A549 (cell line): ENCODE measurements at places on chromosomes 12 and 14.
A peak's percentile ranks its signal among the peaks of the same experiment; 100 is the strongest.

DNA sequence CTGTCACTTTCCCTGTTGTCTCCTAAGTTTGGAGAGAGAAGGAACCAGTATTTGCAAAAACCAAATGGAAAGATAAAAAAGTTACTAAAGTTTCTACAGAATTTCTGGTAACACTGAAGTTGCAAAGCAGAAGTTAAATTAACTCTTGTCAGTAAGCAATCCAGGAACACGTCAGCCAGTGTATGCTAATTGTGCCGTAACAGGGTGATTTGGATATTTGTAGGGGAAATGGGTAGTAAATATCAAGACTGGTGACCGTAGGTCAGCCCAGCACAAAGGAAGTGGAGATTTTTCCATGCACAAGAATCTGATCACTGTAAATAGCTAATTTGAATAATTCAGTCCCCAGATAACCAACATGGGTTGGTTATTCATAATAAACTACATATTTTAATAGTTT is 2.3 kb downstream of the CDKN1B start:
- DNase-seq, result no peak

GRCh38 chr12:48180857-48181495 is 2.5 kb upstream of the CCDC184 start:
- DNase-seq, result no peak

DNA sequence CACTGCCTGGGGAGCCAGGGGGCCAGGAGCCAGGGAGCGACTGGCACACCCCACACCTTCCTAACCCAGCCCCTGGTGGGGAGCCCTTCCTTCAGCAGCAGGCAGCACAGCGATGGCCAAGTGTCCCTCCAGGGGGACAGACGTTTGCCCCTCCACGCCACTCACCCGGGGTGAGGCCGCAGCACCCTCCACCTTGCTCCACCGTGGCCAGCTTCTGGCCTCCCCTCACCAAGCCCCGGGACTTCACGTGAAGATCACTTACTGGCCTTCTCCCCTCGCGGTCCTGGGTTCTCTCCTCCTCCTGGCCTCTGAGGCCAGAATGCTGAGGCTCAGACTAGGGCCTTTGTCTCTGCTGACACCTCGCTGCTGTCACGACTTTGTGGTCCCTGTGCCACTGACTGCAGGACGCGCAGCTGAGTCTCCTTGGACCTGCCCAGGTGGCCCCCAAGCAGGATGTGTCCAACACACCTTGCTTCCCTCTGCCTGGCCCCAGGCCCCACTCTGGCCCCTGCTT is 3.5 kb upstream of the ASPG start:
- no peak for DNase-seq

DNA sequence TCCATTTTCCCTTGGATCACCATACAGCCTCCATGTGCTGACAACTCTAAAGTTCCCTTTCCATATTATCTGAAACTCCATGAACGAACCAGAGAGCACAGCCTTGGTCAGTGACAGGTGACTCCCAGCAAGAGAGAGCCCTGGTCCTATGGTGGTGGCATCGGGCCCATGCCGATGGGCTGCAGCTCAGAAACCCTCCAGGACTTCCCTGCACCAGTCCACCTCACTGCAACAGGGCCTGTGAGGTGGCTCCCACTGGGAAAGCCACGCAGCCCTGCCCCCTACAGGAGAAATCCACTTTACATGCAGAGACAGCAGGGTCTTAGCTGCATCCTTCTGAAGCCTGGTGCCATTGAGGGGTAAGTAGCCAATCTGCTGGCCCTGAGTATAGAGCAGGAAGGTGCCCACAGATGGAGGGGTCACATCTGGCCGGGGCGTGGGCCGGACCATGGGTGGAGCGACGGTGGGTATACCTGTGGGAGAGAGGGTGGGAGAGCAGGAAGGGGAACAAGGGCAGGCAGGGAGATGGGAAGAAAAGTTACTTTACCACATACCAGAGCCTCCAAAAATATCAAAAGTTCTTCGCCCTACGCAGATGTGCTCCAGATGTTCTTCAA is 24.7 kb downstream of the RTRAF start:
- peak; percentile 8 for DNase-seq

- DNase-seq, result no peak
Observed at GRCh38 chr12:28177461-28177860, 12.8 kb upstream of the CCDC91 start.

DNA sequence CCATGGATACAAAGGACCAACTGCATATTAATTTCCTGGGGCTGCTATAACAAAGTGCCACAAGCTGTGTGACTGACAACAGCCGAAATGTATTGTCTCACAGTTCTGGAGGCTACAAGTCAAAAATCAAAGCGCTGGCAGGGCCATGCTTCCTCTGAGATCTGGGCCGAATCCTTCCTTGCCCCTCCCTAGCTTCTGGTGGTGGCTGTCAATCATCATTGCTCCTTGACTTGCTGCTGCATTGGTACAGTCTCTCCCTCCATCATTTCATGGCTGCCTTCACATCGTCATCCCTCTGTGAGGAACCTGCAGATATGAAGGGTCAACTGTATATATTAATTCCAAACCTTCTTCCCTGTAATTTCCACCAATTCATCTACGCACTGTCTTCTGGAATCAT is 118.3 kb downstream of the EXOC5 start:
- DNase-seq, result no peak

GRCh38 chr14:68011406-68012028 is 191.9 kb downstream of the RAD51B start:
- DNase-seq, result no peak

DNA sequence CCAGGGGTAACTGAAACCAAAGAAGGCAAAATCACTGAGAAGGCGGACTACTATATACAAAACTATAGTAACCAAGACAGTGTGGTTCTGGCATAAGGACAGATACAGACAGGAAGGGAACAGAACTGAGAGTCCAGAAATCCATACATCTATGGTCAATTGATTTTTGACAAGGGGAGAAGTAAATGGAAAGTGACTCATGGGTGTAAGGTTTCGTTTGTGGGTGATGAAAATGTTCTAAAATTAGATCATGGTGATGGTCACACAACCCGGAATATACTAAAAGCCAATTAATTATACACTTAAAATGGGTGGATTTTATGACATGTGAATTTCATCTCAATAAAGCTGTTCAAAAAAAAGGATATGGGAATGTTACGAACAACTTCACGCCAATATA is 18.7 kb downstream of the ANGEL1 start:
- no peak for DNase-seq

DNA sequence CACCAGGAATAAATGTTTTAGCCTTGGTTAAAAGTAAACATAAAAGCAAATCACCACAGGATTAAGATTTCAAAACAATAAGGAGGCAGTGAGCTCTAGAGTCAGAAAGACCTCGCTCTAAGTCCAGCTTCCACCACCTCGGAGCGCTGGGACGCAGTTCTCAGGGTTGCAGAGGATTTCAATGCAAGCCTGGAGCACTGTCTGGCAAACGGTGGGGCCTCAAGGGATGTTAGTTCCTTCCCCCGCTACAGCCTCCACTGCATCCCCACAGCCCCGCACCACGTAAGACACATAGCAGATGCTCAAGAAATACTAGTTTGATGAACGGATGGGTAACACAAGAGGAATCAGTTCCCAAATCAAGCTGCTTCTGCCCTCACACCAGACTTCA is 39.3 kb upstream of the TMCC3 start:
- no peak for DNase-seq

GRCh38 chr12:102484428-102484958 is 4.1 kb upstream of the IGF1 start:
- peak; percentile 55 for DNase-seq

DNA sequence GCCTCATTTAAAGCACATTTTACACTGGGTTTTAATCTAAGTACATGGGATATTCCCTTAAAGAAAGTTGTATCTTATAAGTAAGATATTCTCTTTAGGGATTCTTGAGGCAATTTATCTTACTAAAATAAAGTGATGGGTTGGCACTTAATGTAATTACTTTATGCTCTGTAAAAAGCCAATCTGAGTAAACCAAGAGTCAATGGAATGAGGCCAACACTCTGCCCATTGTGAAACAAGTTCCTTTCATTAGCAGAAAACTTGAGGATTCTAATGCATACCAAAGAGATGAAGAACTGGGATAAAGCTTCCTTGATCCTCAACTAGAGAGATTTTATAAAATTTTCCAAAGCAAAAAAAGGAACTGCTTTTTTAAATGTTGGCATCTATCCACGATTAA is 121.2 kb downstream of the METTL25 start:
- no peak for DNase-seq

- no peak for DNase-seq
Observed at GRCh38 chr12:54173066-54173726, 15.6 kb downstream of the SMUG1 start.

DNA sequence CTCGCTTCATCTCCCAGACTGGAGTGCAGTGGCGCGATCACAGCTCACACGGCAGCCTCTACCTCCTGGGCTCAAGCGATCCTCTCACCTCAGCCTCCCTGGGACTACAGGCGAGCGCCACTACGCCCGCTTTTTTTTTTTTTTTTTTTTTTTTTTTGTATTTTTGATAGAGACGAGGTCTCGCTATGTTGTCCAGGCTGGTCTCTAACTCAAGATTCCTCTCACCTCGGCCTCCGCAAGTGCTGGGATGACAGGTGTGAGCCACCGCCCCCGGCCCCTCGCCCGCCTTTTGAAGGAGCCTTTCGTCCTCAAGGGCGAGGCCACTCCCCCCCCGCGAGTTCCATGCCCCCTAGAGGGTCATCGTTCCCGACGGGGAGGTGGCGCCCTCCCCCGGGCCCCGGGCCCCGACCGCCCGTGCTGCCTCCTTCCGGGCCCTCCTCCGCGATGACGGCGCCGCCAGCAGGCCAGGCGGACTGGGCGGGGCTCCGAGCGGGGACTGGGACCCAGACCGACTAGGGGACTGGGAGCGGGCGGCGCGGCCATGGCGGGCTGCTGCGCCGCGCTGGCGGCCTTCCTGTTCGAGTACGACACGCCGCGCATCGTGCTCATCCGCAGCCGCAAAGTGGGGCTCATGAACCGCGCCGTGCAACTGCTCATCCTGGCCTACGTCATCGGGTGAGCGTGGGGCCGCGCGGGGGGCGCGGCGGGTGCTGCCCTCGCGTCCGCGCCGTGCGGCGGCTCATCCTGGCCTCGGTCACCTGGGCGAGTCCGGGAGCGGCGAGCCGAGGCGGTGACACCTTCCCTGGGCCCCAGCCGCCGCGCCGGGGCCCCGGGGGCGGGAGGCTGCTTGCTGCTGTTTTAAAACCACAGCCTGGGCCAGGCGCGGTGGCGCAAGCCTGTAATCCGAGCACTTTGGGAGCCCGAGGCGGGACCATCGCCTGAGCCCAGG is at the start of gene P2RX4:
Gene P2RX4, plus strand, starts transcription at position 506 of the 949 bp plus-strand sequence. Its CDS starts 36 bp downstream, at position 542.
- peak; percentile 88 for DNase-seq

GRCh38 chr12:67428431-67428830 is 159.3 kb downstream of the CAND1 start:
- DNase-seq, result no peak

GRCh38 chr12:92288561-92288960 is 142.9 kb upstream of the BTG1 start:
- no peak for DNase-seq

GRCh38 chr12:10610188-10610587 is 3.2 kb downstream of the MAGOHB start:
- DNase-seq, result no peak

DNA sequence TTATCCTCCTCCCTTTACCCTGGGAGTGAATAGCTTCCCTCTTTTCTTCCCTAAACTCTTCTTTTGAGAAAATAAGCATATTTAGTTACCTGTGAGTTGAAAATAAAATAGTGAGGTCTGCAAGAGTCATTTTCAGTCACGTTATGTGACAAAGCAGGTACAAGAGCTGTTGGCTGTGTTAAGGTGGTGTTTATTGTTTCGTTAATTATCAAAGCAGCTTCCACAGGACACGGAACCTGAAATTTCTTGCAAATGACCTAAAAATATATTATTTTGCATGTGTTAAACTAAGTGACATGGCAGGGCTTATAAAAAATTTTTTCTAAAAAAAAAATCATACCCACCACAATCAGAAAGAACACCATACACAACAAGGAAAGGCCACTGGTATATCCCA is 8.3 kb downstream of the SLC38A2 start:
- no peak for DNase-seq

DNA sequence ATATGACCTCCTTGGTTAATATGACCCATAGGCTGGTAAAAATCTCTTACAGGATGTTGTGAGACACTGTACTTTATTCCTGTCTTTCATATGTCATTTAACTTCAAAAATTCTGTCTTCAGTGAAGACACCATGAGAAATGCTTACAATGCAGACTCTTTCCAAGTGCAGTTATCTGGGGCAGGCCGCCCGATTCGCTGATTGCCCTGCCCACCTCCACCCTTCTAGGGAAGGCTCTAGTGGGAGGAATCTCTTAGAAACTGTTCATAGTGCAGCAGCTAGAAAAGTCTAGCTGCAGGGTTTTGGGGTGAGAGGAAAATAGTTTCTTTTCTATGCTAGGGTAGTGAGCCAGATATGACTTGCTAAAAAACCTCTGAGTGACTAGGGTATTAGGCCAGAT is 15.0 kb upstream of the CIPC start:
- DNase-seq, result no peak

- no peak for DNase-seq
Observed at GRCh38 chr12:51766067-51766676, 82.3 kb downstream of the FIGNL2 start.

- no peak for DNase-seq
Observed at GRCh38 chr14:75001899-75002298, 822 bp upstream of the EIF2B2 start.

DNA sequence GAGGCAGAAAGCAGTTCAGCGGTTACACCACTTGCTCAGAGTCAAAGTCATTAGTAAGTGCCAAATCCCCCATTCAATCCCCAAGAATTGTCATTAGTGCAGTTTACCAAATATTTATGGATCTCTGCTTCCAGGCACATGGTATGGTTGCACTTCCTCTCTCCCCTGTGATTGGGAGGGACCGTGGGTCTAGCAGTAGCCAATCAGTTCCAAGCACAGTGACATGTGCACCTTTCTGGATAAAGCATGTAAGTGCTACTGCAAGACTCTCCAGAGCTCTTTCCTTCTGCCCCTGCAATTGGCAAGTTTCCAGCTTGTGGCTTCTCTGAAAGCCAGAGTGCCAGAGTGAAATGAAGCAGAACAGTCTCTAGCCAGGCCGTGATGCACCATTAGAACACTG is 85.3 kb upstream of the FLRT2 start:
- DNase-seq, result no peak

DNA sequence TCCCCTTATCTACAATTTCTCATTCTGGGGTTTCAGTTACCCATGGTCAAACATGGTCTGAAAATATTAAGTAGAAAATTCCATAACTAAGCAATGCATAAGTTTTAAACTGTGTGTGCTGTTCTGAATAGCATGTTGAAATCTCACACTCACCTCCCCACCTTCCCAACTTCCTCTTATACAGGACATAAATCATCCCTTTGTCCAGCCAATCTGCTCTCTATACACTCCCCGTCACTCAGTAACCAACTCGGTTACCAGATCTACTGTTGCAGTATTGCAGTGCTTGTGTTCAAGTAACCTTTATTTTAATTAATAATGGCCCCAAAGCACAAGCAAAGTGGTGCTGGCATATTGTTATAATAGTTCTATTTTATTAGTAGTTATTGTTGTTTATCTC is 420.5 kb downstream of the GXYLT1 start:
- DNase-seq, result no peak

GRCh38 chr12:108349278-108349688 is 10.2 kb upstream of the CMKLR1 start:
- no peak for DNase-seq

GRCh38 chr14:102988054-102988453 is 65.6 kb downstream of the AMN start:
- peak; percentile 50 for DNase-seq
